CD4-positive, alpha-beta T cell treated with Interferon alpha-2 for 1 hour (primary cell): ENCODE measurements at places on chromosomes 2 and 18.

GRCh38 chr2:215430528-215431187, 5.2 kb downstream of the FN1 start:
- DNase-seq: no peak

DNA sequence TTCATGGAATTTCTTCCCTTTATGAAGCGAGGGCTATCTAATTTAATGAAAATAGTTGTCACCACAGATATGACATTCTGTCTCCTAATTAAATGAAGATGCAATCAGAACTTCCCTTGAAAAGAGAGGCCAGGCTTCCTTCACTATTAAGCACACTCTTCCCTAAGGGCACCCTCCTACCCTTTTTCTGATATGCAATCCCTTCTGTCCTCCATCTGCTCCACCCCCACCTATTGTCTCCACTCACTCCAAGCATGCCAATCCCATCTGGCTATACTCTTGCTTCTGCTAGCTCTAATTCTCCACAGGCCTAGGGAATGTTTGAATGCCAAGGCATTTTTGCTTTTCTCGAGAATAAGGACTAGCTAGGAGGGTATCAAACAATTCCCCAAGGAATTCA, 818.4 kb upstream of the FSHR start:
- no peak for DNase-seq

DNA sequence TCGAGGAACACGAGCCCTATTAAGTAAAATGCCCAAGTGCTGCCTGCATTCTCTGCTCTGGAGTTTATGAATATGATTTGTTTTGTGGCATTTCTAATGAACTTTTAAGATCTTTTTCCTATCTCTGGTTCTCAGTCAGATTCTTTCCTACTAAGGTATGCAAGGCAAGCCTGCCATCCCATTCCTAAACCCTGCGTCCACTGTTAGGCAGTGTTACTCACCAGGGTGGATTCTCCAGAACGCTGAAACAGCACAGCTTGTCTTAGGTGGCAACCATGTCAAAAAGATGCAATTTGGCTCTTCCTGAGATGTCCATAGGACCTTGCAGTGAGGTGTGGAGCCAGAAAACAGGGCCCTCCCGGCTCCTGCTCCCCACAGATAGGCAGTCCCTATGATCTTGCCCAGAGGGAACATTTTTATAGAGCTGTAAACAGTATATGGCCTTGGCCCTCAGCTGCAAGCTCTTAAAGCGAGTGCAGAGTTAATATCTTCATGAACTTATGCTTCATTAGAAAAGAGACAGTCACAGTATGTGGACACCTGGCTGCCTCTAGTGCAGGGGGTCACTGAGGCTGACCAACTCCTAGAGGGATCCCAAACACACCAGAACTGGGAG, 84.4 kb downstream of the TPGS2 start:
- DNase-seq: no peak

DNA sequence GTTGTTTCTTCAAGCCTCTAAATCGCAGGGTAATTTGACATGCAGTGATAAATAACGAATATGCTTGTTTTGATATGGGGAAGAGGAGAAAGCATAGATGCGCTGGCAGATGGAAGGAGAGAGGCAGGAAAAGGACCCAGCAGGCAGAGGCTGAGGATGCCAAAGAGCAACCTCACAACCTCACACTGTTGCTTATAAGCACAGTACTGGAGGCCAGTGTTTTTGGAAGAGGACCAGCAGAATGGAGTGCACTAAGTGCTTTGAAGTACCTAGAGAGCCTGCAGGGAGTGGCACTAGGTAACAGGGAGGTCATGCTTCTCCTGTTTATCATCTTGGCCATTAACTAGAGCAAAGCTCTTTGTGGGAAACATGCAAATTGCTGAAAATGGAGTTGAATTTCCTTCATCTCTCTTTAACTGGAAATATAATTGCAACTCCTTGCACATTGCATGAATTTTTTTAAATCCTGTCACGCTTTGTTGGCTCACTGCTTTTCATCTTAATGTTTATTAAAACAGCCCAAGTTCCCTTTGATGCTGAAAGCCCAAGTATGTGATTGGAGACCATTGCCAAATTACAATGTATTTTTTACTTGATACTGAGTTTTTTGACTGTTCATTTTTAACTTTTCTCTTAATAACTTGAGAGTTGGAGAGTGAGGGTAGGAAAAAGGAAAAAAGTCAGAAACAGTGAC, 236.4 kb downstream of the LRRTM1 start:
- DNase-seq: no peak

- no peak for DNase-seq
These were observed 93.8 kb downstream of the C2orf74 start for GRCh38 chr2:61255580-61256437.

GRCh38 chr18:53780666-53781065, 443.8 kb downstream of the MBD2 start:
- DNase-seq: no peak

DNA sequence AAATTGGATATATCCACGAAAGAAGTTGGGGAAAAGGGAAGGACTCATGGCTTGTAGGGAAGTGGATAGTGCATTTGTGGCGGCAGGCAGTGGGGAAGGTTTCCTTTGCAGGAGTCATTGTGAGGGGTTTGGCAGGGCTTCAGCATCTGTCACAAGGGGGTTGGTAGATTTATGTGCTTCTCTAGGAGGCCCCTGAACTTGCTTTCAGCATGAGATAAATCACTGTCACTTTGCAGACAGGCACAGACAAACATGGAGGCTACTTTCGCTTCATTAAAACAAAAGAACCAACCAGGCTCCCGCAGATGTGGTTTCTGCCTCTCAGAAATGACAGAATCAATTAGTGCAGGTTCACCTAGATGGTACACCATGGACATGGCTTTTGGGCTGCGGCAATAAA, 340.7 kb downstream of the TGIF1 start:
- no peak for DNase-seq

DNA sequence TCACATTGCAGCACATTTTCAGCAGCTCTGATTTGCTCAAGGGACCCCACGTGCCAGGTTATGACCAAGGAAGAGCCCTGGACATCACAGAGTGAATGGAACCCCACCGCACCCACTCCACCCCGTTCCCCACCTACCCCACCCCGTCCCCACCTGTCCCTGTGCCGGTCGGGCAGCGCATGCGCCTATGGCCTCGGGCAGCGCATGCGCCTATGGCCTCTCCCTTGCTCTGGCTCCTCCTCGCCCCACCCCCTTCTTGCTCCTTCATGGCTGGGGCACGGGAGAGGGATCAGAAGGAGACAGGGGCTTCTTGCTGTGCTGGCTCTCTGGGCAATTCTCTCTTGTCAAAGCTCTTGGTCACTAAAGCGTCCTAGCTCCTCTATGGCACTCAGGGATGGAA, 371.8 kb upstream of the HS6ST1 start:
- no peak for DNase-seq

DNA sequence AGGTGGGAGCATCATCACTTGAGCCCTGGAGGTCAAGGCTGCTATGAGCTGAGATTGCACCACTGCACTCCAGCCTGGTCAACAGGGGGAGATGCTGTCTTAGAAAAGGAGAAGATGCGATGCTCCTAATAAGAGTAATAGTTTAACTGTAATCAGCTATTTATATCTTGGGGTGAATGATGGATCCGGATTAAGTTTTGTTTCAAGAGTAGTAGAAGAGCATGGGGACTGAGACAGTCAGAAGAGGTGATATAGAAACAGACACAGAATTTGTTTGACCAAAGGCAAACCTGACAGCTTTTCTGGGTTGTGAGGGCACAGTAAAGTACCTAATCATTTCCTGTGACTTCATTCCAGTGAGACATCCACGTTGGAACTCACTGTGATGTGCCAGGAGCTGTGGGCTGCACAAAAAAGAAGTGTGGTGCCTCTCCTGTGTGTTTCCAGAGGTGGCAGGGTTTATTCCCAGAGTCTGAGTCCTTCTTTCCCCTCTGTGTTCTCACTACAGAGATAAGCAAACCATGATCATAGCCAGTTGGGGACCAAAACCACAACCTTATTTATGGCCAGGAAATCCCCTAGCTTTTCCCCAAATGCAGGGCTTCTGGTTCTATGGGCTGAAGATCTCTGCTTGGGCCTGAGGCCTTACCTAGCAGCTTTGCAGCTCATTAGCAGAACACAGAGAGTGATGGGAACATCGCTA, 113.7 kb downstream of the XRCC5 start:
- DNase-seq: no peak

DNA sequence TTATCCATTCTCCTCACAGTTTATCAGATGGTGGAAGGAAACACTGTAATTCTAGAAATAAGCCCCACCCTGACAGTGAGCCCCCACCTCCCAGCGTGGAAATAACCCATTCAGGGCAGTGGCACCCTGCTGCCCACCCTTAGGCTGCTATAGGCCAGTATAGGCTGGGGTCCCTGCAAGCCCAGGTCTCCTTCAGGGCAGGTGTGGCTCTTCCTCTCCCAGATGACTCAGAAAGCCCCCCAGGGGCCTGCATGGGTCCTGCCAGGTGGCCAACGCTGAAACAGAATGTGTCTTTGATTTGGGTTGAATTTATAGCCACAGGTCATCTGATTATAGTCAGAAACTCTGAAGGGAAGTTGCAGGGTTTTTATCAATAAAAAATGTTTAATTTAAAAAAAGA, 136.4 kb downstream of the SH3RF3 start:
- DNase-seq: no peak

- no peak for DNase-seq
These were observed 323.4 kb upstream of the UBE2E3 start for GRCh38 chr2:180657054-180657453.

DNA sequence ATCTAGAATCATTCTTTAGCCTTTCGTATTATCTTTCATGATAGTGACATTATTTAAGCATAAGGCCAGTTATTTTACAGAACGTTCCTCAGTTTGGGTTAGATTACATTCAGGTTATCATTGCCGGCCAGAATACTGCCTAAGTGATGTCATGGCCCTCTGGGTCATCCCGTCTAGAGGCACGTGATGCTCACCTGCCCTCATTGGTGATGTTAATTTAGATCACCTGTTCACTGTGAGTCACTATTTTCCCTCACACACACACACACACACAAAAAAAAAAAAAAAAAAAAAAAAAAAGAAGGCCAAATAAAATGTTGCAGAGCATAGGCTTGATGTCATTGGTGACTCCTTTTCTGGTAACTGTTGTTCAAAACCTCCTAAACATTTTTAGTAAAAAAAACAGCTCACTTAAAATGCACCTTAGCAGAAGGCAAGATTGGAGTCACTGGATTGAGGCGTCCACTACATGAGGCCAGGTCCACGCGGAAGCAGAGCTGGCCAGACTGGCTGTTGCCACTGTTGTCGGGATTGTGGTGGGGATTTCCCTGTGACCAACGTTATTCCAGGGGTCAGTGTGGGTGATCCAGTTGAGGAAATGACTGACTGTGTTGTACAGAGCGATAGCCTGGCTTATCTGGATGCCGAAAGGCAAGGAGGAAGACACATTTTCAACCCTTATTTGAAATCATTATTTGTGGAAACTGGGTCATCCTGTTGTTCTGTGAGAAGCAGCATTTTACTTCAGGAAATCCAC, 52.1 kb upstream of the CNGA3 start:
- no peak for DNase-seq

DNA sequence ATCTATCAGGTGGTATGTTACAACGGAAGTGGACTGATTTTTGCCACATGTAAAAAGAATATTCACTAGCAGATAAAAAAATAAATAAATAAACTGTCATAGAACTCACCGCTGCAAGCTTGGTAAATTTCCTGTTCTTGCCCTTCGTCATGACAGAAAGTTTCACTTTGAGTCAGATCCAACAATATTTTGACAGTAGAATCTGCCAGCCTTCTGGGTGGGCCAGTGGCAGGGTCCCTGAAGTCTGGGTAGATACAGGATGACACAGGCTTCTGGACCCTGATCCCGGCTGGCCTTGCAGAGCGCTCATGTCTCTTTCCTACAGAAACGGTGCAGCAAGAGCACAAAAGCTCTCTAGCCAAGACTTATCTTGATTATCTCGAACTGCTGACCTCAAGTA, 97.8 kb upstream of the PMAIP1 start:
- peak; percentile 14 for DNase-seq

DNA sequence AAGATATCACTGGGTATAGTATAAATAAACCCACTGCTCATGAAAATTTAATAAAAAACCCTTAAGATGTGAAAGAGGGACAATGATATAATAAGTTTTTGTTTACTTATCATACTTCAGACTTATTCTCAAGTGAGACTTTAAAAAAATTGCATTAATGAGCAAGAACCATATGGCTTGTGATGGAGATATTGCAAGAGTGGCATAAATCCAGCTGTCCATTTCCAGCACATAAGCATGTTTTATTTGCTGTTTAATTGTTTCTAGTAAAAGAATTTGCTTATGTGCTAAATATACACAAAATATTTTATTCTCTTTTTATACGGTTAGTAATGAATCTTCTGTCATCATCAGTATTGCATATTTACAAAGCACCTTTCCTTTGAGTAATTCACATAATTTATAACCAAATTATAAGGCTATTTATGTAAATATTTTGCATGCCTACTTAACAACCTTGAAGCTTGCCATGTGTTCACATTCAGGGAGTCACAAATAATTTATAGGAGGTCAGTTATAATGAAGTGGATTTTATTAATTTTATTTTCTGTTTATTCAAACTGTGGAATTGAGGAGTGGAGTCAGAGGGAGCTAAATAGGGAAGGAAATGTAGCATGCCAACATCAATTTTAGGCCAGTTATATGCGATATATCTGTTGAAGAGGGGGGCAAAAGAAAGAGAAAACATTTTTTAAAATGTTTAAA, 318.5 kb upstream of the CWC22 start:
- no peak for DNase-seq

DNA sequence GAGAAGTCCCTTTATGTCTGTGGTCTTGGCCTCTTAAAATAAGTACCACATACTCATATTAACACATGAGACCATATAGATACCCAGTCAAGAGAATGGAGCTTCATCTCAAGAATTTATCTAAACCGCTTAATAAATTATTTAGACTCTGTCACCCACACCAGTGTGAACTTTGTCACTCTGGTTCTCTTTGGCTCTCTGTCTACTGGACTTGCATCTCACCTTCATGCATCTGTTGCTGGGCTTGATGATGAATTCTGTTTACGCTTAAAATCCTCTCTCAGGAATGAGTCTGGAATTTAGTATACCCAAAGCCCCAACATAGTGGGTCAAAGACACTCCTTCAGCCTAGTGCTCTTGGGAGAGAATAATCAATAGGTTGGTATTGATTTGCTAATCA, 73.9 kb downstream of the SETBP1 start:
- no peak for DNase-seq

DNA sequence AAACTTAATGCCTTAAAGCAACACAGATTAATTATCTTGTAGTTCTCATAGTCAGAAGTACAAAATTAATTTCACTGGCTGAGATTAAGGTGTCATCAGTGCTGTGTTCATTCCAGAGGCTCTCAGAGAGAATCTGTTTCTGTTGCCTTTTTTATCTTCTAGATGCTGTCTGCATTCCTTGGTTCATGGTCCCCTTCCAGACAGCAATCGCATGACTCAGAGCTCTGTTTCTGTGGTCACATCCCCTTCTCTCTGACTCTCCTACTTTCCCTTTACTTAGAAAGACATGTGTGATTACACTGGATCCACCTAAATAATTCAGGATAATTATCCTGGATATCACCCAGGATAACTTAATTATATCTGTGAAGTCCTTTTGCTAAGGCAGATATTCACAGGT, 148.6 kb downstream of the MAIP1 start:
- no peak for DNase-seq

DNA sequence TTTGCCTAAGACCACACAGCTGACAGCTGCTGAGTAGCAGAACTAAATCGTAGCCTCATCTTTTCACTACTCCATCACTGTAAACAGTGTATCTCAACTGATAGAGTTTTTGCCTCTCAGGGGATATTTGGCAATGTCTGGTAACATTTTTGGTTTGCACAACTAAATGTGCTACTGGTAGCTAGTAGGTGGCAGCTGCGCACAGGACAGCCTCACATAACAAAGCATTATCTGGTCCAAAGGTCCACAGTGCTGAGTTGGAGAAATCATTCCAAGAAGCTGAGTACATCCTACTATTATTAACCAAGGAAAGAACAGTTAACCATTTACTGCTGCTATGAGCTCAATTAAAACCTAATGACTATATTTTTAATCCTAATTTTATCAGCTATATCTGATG, 6.1 kb upstream of the CCDC102B start:
- no peak for DNase-seq
